ENCODE measurements at places on chromosomes 5 and 9. TPM values are rescaled to one million over a fixed set of nuclear protein-coding genes. Genes with fewer than 3 reads are reported as not detected.

- H3K4me1 ChIP-seq, result peaks cover 12% of the 10 kb centered on the region
- no peak for DNase-seq
- no peak overlapping the region for H3K27ac ChIP-seq
- H3K36me3 ChIP-seq, result no peaks in the 10 kb centered on the region
These were observed 13.3 kb upstream of the FEM1C start for GRCh38 chr5:115557667-115558387.

- no peaks in the 10 kb centered on the region for H3K4me1 ChIP-seq
- H3K36me3 ChIP-seq, result no peaks in the 10 kb centered on the region
- no peak for DNase-seq
- no peaks in the 10 kb centered on the region for H3K27me3 ChIP-seq
These were observed 477.4 kb downstream of the ARHGEF28 start for GRCh38 chr5:74103131-74104023.

GRCh38 chr9:90112788-90113187, 508.0 kb downstream of the GADD45G start:
- H3K27me3 ChIP-seq, result no peaks in the 10 kb centered on the region
- no peaks in the 10 kb centered on the region for H3K4me1 ChIP-seq
- no peaks in the 10 kb centered on the region for H3K36me3 ChIP-seq

DNA sequence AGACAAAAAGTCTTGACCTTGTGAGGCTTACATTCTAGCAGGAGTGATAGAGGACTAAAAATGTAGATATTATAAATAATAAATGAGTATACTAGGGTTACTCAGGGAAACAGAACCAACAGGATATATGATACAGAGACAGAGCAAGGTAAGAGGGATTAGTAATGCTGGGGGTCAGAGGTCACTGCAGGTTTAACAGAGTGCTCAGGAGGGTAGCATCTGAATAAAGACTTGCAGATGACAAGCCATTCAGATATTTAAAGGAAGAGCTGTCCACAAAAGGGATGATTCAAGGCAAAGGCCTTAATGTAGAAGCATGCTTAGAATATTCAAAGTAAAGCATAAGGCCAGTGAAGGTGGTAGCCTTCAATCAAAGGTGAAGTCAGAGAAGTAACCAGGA, 65.6 kb upstream of the SEMA6A start:
- no peak overlapping the region for H3K27ac ChIP-seq
- H3K4me3 ChIP-seq, result no peak overlapping the region
- no peaks in the 10 kb centered on the region for H3K36me3 ChIP-seq
- no peaks in the 10 kb centered on the region for H3K27me3 ChIP-seq
- no peaks in the 10 kb centered on the region for H3K4me1 ChIP-seq

- H3K27ac ChIP-seq, result no peak overlapping the region
- DNase-seq, result no peak
- H3K27me3 ChIP-seq, result no peaks in the 10 kb centered on the region
- no peaks in the 10 kb centered on the region for H3K36me3 ChIP-seq
- H3K4me3 ChIP-seq, result no peak overlapping the region
These were observed 202.1 kb downstream of the FBXL7 start for GRCh38 chr5:15702102-15702501.

GRCh38 chr5:173984218-173984617, 4.8 kb upstream of the C5orf47 start:
- no peaks in the 10 kb centered on the region for H3K4me1 ChIP-seq
- no peak overlapping the region for H3K27ac ChIP-seq
- H3K4me3 ChIP-seq, result no peak overlapping the region
- peaks cover 10% of the 10 kb centered on the region for H3K27me3 ChIP-seq
- DNase-seq, result no peak
- no peaks in the 10 kb centered on the region for H3K36me3 ChIP-seq

- H3K4me1 ChIP-seq, result peaks cover 5% of the 10 kb centered on the region
- DNase-seq, result no peak
These were observed 23.9 kb downstream of the TLE1 start for GRCh38 chr9:81665322-81665871.

DNA sequence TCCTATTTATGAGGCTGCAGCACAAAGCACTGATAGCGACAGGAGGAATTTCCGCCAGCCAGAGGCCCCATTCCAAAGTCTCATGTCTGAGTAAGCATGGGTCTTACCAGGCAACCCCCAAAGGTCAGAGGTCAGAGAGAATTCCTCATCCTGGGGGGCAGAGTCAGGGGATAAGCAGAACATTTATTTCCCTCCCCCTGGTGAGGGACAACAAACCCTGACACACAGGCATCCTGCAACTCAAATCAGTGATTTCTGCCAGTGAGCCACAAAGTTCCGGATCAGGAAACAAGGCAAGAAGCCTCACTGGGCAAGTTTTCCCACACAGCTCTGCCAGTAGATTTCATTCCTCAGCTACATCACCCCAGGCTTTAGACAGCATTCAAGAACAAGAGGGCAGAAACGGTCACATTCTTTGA, 37.0 kb downstream of the ADAMTS12 start:
- H3K4me3 ChIP-seq, result peak overlapping the region; percentile 8
- peak; percentile 37 for DNase-seq
- peak overlapping the region; percentile 86 for H3K27ac ChIP-seq
- H3K27me3 ChIP-seq, result no peaks in the 10 kb centered on the region
- H3K4me1 ChIP-seq, result peaks cover 56% of the 10 kb centered on the region

- DNase-seq, result no peak
- H3K27ac ChIP-seq, result no peak overlapping the region
- H3K27me3 ChIP-seq, result no peaks in the 10 kb centered on the region
- H3K4me3 ChIP-seq, result peak overlapping the region; percentile 45
- H3K4me1 ChIP-seq, result peaks cover 5% of the 10 kb centered on the region
These were observed 94.9 kb downstream of the DENND1A start for GRCh38 chr9:123834889-123835562.

DNA sequence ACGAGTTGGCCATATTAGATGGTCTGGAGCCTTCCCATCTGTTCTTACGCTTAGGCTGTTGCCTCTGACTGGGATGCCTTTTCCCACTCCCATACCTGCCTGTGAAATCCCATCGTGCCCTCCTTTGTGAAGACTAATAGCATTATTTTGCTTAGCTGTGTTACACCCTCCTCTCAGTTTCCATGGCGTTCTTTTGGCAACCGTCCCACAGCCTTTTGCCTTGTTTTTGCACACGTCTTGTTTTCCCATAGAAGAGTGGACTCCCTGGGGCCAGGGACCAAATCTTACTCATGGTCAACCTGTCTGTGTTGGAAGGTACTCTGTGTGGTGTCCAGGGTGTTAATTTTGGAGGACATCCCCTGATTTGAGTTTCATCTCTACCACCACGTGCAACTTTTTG, 242.1 kb downstream of the HSPA4 start:
- H3K27me3 ChIP-seq, result no peaks in the 10 kb centered on the region
- no peak for DNase-seq
- no peak overlapping the region for H3K4me3 ChIP-seq
- no peak overlapping the region for H3K27ac ChIP-seq
- no peaks in the 10 kb centered on the region for H3K36me3 ChIP-seq

DNA sequence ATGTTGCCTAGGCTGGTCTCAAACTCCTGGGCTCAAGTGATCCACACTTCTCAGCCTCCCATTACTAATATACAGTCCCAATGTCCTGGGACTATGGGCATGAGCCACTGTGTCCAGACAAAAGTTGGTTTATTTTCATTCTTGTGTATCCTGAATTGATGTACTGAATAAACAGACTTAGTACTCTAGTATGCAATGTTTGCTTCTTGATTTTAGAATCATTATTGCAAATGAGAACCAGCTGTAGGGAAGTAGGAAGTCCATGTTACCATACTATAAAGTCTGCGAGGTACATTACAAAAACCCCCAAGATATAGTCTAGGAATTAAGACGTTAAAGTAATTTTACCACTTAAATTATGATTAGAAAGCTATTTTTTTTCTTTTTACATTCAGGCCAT, 334.6 kb upstream of the KLF9 start:
- H3K27ac ChIP-seq, result no peak overlapping the region
- H3K4me1 ChIP-seq, result peaks cover 13% of the 10 kb centered on the region
- H3K27me3 ChIP-seq, result no peaks in the 10 kb centered on the region
- H3K36me3 ChIP-seq, result no peaks in the 10 kb centered on the region

- no peak overlapping the region for H3K4me3 ChIP-seq
- peaks cover 16% of the 10 kb centered on the region for H3K4me1 ChIP-seq
- H3K27ac ChIP-seq, result no peak overlapping the region
- H3K27me3 ChIP-seq, result no peaks in the 10 kb centered on the region
These were observed 36.6 kb downstream of the TTLL11 start for GRCh38 chr9:122056484-122056883.

DNA sequence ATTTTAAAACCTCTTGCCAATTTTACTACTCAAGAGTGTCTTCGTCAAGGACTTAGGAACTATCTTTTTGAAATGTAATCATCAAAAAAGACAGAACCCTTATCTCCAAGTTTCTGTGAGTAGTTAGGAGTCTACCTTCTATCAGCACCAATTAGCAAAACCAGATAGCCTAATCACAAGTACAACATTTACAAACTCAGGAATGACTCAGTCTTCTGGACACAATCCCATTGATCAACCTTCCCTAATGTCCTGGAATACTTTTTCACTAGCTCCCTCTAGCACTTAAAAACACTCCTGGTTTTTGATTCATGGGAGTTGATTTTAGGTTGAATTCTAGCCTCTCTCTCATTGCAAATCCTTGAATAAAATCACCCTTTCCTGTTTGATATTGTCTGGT, 680.7 kb downstream of the PRR16 start:
- no peak overlapping the region for H3K27ac ChIP-seq
- no peak overlapping the region for H3K4me3 ChIP-seq
- no peaks in the 10 kb centered on the region for H3K27me3 ChIP-seq
- no peaks in the 10 kb centered on the region for H3K4me1 ChIP-seq

DNA sequence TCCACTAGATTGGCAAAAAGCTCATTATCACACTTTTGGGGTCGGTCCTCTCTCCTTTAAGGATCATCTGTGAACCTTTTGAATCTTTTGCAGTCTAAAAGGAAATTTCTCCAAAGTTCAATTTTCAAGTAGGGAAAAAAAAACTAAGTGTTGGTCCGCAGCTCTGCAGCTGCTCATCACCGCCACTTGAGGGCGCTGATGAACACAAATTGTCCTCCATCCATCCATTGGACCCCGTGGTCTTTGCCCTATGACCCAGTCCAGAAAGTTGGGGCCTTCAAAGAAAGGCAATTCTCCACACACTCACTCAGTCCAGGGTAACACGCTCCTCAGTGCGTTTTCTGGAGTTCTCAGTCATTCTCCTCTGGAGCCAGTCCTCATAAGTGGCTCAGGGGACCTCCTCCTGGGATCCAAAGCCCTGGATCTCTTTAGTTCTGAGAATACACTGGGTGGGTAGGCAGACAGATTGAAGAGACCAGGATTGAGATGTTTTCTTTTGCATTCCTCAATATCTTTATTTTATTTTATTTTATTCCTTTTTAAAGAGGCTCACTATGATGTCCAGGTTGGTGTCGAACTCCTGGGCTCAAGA, 63.6 kb upstream of the SLC28A3 start:
- no peaks in the 10 kb centered on the region for H3K36me3 ChIP-seq
- no peaks in the 10 kb centered on the region for H3K4me1 ChIP-seq
- H3K4me3 ChIP-seq, result no peak overlapping the region
- no peak overlapping the region for H3K27ac ChIP-seq
- peak; percentile 88 for DNase-seq

GRCh38 chr9:133377721-133378216, 1.6 kb downstream of the STKLD1 start:
- no peak overlapping the region for H3K4me3 ChIP-seq
- H3K4me1 ChIP-seq, result peaks cover 20% of the 10 kb centered on the region
- peaks cover 11% of the 10 kb centered on the region for H3K36me3 ChIP-seq
- no peaks in the 10 kb centered on the region for H3K27me3 ChIP-seq
- peak; percentile 47 for DNase-seq

DNA sequence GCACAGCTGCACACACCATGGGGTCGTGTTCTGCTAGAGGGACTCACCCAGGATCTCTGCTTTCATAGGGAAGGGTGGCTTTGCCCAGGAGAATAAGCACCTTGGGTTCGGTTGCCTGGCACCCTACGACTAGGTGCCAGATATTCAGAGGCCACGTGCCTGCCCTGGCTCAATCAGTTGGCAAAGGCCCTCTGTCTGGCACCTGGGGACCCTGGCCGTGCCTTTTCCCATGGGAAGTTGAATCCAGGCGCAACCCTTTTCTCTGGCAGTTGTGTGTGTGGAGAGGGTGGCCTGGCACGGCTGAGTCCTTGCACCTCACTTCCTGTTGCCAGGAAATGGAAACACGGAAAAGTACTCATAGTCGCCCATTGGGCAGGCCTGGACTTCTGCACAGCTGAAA, 10.2 kb upstream of the ANKH start:
- no peak overlapping the region for H3K4me3 ChIP-seq
- no peaks in the 10 kb centered on the region for H3K27me3 ChIP-seq
- no peak overlapping the region for H3K27ac ChIP-seq
- H3K4me1 ChIP-seq, result peaks cover 15% of the 10 kb centered on the region
- no peaks in the 10 kb centered on the region for H3K36me3 ChIP-seq

DNA sequence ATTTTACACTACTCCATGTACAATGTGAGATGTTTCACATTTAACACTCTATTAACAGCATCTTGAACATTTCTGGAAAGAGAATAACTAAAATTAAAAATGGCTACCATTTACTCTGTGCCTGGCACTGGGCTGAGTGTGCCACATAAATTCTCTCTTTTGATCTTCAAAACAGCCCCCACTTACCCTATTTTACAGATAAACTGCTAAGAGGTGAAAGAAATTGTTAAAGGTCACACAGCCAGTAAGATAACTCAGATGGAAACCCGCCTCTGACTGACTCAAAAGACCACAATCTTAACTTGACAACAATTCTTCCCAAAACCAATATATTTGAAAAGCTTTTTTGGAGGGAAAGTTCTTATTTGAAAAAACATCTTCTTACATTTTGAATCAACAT, 97.3 kb downstream of the MAPKAP1 start:
- no peak overlapping the region for H3K27ac ChIP-seq
- no peaks in the 10 kb centered on the region for H3K27me3 ChIP-seq
- H3K4me1 ChIP-seq, result no peaks in the 10 kb centered on the region
- H3K36me3 ChIP-seq, result no peaks in the 10 kb centered on the region

DNA sequence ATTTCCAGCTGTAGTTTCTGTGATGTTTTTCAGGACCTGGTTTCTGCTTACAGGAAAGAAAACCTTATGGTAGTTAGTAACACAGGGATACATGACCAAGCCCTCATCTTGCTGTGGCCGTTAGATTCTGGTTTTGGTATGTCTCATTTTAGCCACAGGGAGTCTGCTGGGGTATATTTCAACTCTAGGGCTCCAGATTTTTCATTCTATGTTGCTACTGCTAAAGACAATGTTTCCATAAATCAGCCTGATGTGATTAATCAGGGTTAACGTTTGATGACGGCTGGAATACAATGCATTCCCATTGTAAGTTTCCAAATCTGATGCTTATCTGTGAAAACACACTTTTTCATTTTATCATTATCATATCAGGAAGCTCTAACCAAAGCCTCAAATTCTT, 48.2 kb downstream of the P4HA2 start:
- H3K27me3 ChIP-seq, result no peaks in the 10 kb centered on the region
- DNase-seq, result no peak
- H3K4me1 ChIP-seq, result peaks cover 3% of the 10 kb centered on the region
- no peaks in the 10 kb centered on the region for H3K36me3 ChIP-seq
- no peak overlapping the region for H3K27ac ChIP-seq

Gene C7
- 0.88 TPM for total RNA-seq

Gene AFAP1L1
- total RNA-seq, result 1.1 TPM

Gene C9orf50
- 0.36 TPM for total RNA-seq

Gene KDM4C
- total RNA-seq, result 50.1 TPM

Gene TERT
- not detected for total RNA-seq

Measured in osteoblast (primary cell).